Pancreas (tissue), 10 donors: ENCODE measurements at places on chromosomes 1 and 21.

GRCh38 chr1:112371775-112372174 is 24.2 kb upstream of the CTTNBP2NL start:
- no peak overlapping the region for H3K4me3 ChIP-seq
- no peak for DNase-seq
- no peaks in the 10 kb centered on the region for H3K27me3 ChIP-seq
- H3K4me1 ChIP-seq, result peaks cover 12% of the 10 kb centered on the region
- H3K27ac ChIP-seq, result no peak overlapping the region
- no peaks in the 10 kb centered on the region for H3K36me3 ChIP-seq

DNA sequence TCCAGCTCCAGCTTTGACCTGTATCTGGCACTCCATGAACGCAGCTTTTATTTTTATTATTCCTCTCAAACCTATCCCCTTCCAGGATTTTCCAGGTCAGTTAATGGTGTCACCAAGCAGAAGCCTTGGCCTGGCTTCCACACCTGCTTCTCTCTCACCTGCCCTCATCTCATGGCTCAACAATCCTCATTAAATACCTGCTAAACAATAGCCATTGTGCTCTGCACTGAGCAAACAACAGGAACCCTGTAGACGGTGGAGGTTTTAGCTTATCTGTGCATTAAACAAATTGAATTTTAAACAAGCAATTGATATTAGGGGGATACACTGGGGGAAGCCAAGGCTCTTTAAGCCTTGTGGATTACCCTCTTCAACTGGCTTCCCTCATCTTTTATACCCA is 15.3 kb downstream of the PYCR2 start:
- H3K4me1 ChIP-seq, result peaks cover 5% of the 10 kb centered on the region
- no peaks in the 10 kb centered on the region for H3K27me3 ChIP-seq
- DNase-seq, result no peak
- peak overlapping the region; percentile 30 for H3K27ac ChIP-seq
- no peaks in the 10 kb centered on the region for H3K36me3 ChIP-seq

- no peaks in the 10 kb centered on the region for H3K36me3 ChIP-seq
- H3K4me3 ChIP-seq, result no peak overlapping the region
- H3K27ac ChIP-seq, result no peak overlapping the region
- H3K4me1 ChIP-seq, result no peaks in the 10 kb centered on the region
These were observed 75.2 kb downstream of the GFI1 start for GRCh38 chr1:92411511-92411910.

DNA sequence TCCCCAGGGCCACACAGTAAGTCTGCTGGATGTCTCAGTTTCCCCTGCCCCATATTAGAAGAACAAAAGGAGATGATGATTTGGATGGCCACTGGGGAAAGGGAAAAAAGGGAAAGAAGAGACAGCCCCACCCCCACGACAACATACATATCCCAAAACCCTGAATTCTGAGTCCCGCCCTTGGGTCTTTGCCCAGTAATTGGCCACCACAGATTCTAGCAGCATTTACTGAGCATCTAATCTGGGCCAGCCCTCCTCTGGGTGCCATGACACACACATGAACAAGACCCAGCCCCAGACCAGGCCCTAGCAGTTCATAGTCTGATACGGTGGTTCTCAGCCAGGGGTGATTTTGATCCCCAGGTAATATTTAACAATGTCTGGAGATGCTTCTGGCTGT is 5.2 kb upstream of the TTC4 start:
- no peak overlapping the region for H3K4me3 ChIP-seq
- H3K27me3 ChIP-seq, result no peaks in the 10 kb centered on the region
- no peaks in the 10 kb centered on the region for H3K4me1 ChIP-seq
- DNase-seq, result no peak
- no peaks in the 10 kb centered on the region for H3K36me3 ChIP-seq

DNA sequence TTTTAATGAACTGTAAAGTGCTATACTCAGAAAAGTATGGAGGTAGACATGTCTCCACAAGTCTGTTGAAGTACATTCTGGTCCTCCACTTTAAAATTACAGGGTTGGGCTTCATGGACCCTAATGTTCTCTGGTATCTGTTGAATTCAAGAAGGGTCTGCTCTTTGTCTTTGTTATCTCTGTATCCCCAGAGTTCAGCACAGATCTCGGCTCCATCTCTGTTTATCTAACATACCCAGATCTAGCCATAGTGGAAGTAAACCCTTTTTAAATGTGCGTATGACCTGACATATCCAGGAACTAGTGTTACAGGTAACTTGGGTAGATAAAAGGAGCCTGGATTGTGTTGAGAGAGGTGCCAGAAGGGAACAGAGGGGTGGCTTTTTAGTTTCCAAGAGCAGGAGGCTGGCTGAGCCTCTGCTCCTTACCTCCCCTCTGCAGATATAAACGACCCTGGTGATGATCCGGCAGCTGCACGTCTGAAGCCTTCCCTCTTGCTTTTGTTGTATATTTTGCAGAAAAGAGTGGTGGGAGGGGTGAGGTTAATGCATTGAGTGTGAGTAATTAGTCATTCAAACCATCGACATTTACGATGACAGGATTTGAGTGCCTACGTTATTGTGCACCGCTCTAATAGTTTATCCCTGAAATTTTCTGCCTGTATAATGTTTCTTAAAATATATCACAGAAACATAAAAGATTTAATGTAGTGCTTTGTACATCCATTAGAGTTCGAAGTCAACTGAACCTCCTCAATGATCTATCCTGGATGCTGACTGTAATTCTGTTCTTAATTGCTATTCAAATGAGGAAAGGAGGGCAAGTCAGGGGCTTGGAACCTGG is 30.8 kb downstream of the ELAVL4 start:
- no peaks in the 10 kb centered on the region for H3K36me3 ChIP-seq
- no peak for DNase-seq
- H3K27me3 ChIP-seq, result no peaks in the 10 kb centered on the region
- H3K27ac ChIP-seq, result no peak overlapping the region

GRCh38 chr1:205626216-205626615 is 5.6 kb downstream of the ELK4 start:
- H3K27ac ChIP-seq, result no peak overlapping the region
- H3K27me3 ChIP-seq, result no peaks in the 10 kb centered on the region
- H3K4me3 ChIP-seq, result no peak overlapping the region

DNA sequence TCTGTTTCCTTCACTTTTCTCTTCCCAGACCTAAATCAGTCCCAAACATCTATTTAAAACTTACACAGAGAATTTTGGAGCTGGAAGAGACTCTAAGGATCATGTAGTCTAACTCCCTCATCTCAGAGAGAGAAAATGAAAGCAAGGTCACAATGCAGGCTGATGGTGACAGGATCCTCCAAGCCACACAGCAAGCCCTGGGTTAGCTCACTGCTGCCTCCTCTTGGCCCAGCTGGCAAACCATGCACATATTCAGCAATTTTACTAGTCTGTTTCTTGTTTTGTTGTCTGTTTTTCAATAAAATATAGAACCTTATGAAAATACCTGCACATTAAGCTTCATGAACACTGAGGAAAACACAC is 27.7 kb upstream of the LY9 start:
- no peaks in the 10 kb centered on the region for H3K27me3 ChIP-seq
- no peak overlapping the region for H3K27ac ChIP-seq
- DNase-seq, result no peak
- H3K36me3 ChIP-seq, result no peaks in the 10 kb centered on the region
- no peak overlapping the region for H3K4me3 ChIP-seq

- no peak for DNase-seq
- no peaks in the 10 kb centered on the region for H3K27me3 ChIP-seq
- H3K4me1 ChIP-seq, result peaks cover 18% of the 10 kb centered on the region
- no peak overlapping the region for H3K4me3 ChIP-seq
These were observed 144.2 kb upstream of the C1orf105 start for GRCh38 chr1:172276120-172276818.

- no peaks in the 10 kb centered on the region for H3K27me3 ChIP-seq
- DNase-seq, result no peak
- no peaks in the 10 kb centered on the region for H3K36me3 ChIP-seq
- H3K4me1 ChIP-seq, result no peaks in the 10 kb centered on the region
- H3K4me3 ChIP-seq, result no peak overlapping the region
These were observed 74.9 kb upstream of the ZC3H11B start for GRCh38 chr1:219687779-219688178.

GRCh38 chr1:53448241-53448841 is 10.9 kb upstream of the DMRTB1 start:
- no peak overlapping the region for H3K27ac ChIP-seq
- no peak for DNase-seq
- H3K27me3 ChIP-seq, result no peaks in the 10 kb centered on the region
- no peak overlapping the region for H3K4me3 ChIP-seq
- H3K36me3 ChIP-seq, result no peaks in the 10 kb centered on the region

DNA sequence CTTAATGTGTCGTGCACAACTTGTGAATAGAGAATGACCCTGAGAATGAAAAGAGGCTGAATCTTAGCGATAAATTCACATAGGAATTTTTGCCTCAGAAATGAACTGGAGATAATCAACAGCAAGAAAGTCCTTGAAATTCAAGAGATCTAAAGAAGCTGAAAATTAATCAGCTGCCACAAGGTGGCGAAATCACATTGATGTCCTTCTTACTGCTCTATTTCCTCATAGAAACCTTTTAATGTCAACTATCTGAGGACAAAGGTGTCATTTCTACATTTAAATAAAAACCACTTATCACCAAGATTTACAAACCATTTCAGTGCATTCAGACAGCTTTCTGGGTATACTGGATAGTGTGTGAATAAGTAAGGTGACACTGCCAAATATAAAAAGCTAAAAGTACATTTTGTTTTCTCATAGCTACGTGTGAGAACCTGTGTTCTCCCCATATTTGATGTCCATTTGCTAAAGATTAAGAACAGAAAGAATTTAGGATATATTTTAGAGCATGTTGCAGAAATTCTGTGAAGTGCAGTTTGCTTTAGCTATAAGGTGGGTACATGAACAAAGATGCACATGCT is 485.3 kb upstream of the PTBP2 start:
- H3K27ac ChIP-seq, result no peak overlapping the region
- H3K4me3 ChIP-seq, result no peak overlapping the region
- no peaks in the 10 kb centered on the region for H3K36me3 ChIP-seq
- no peaks in the 10 kb centered on the region for H3K27me3 ChIP-seq
- DNase-seq, result no peak

GRCh38 chr21:14675774-14676530 is 129.8 kb upstream of the SAMSN1 start:
- no peak overlapping the region for H3K27ac ChIP-seq
- H3K4me1 ChIP-seq, result no peaks in the 10 kb centered on the region
- DNase-seq, result no peak
- H3K36me3 ChIP-seq, result no peaks in the 10 kb centered on the region
- no peak overlapping the region for H3K4me3 ChIP-seq

- H3K27me3 ChIP-seq, result no peaks in the 10 kb centered on the region
- H3K4me3 ChIP-seq, result no peak overlapping the region
- no peaks in the 10 kb centered on the region for H3K4me1 ChIP-seq
- no peak for DNase-seq
These were observed 60.2 kb downstream of the FASLG start for GRCh38 chr1:172719066-172719627.

- no peak overlapping the region for H3K4me3 ChIP-seq
- no peak for DNase-seq
- H3K4me1 ChIP-seq, result no peaks in the 10 kb centered on the region
- no peak overlapping the region for H3K27ac ChIP-seq
- no peaks in the 10 kb centered on the region for H3K36me3 ChIP-seq
These were observed 96.2 kb upstream of the IRF2BP2 start for GRCh38 chr1:234706199-234706598.

DNA sequence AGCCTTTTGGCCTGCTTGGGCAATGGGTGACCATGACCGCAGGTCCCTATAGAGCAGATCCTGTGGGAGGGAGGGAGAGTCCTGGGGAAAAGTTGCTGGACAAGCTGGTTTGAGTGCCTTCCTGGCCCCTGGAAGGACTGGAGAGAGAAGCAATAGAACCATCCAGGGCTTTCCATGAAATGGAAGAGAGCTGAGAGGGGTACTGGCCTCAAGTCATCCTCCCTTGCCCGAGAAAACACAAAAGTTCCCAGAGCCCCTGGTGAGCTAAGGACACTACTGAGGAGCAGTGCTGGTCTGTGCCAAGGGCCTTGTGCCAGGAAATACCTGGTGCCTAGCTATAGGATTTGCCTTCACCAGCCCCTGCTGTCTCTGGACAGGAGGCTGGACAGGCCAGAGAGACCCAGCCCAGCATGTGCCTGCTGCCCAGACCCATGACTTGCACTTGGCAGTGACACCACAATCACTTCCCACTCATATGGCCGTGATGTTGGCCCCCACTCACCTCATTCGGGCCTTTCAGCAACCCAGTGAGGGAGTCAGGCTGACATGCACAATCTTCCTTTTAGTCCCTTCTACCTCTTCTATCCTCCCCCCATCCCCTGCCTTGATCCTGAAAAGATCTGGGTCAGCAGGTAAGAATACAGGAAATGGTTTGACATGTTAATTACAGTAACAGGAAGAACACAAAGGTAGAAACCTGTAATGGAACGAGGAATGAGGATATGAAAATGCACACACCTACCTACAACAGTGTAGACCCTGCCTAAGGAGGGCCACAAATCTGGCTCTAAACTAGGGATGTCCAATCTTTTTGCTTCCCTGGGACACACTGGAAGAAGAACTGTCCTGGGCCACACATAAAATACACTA is 7.0 kb downstream of the SH3BP5L start:
- H3K27ac ChIP-seq, result no peak overlapping the region
- H3K36me3 ChIP-seq, result peaks cover 18% of the 10 kb centered on the region
- no peak for DNase-seq
- peaks cover 6% of the 10 kb centered on the region for H3K4me1 ChIP-seq

DNA sequence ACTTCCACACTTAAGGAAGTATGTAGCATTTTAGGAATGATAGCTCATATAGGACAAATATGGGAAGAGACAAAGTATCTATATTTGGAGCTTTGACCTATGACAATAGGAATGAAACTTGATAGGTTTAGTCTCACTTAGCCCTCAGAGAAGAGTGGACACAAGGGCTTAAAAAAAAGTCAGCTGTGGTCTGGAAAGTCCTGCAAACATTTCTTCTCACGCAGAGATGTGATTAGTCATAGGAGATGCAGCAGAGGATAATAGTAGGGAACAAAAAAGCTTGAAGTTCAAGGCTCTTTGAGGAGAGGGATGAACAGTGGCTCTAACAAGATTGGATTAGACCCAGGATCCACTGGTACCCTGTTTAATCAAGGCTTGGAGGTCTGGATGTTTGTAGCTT is 14.8 kb upstream of the RNF220 start:
- DNase-seq, result no peak
- H3K27ac ChIP-seq, result no peak overlapping the region
- no peaks in the 10 kb centered on the region for H3K4me1 ChIP-seq
- no peaks in the 10 kb centered on the region for H3K36me3 ChIP-seq
- no peak overlapping the region for H3K4me3 ChIP-seq
- H3K27me3 ChIP-seq, result peaks cover 10% of the 10 kb centered on the region
